ENCODE measurements at places on chromosomes 4 and X.
A peak's percentile ranks its signal among the peaks of the same experiment; 100 is the strongest.

- DNase-seq: no peak
Observed at GRCh38 chrX:25011589-25012432, 4.0 kb downstream of the ARX start.

DNA sequence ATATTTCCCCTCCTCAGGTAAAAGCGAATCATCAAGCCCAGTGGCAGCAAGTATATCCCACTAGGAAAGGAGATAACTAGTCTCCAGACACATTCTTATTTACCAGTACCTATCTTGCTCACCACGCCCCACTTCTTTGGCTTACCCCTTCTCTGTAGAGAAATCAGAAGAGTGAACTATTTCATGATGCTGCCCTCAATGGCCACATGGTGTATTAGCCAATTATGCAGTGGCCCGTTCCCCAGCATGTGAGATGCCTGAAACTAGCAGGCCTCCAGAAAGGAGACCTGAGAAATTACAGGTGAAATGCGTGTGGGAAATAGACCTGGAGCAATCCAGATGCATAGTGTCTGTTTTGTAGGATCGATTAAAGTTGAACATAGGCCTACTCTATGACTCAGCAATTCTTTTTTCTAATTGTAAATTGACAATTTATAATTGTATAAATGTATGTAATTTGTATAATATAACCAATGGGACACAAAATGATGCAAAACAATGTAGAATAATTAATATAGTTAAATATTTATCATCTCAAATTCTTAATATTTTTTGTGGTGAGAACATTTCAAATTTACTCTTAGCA is 87.3 kb downstream of the CXCL13 start:
- DNase-seq: no peak

DNA sequence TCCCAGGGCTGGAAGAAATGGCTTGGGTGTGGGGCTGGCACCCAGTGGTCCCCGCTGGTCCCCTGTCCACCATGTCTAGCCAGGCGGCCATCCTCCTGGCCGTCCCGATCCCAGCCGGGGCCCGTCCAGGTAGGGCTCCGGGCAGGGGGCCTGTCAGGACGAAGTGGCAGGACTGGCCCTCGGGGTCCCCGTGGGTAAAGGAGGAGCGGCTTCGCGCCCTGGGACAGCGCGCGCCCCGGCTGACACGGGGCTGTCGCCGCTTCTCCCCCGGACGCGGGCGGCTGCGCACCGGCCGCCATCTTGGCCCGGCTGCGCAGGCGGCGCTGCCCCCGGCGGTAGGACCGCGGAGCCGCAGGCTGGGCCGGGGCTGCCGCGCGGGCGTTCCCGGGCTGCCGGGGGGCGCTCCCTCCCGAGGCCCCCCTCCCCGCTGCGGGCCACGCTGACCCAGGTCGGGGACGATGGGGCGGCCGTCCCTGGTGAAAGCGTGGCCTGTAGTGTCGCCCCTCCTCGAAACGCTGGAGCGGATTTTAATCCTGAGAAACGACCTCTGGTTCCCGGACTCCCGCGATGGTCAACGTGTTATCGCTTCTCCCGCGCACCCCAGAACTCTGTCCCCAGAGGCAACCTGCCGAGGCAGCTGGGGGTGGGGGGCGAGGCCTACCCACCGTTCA is 60.4 kb upstream of the BCOR start:
- no peak for DNase-seq

DNA sequence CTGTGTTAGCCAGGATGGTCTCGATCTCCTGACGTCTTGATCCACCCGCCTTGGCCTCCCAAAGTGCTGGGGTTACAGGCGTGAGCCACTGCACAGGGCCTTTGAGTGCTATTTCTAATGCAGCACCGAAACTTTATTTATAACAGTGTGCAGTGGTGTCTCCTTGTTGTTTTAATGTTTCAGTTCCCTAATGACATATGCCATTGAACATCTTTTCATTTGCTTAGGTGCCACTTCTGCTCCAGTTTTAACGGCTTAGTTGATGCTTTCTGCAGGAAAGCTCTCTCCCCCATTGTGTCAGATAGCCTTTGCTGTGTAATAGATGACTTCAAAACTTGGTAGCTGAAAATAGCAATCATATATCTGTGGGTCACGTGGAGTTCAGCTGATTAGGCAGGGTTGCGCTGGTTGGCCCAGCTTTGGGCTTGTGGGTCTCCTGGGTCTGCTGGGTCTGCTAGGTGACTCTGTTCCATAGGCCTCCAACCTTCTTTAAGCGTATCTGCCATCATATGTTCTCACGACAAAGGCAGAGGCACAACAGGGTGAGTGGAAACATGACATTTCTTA is 76.4 kb upstream of the SHISA3 start:
- no peak for DNase-seq

- no peak for DNase-seq
Observed at GRCh38 chr4:97924341-97924958, 218.8 kb downstream of the STPG2 start.

DNA sequence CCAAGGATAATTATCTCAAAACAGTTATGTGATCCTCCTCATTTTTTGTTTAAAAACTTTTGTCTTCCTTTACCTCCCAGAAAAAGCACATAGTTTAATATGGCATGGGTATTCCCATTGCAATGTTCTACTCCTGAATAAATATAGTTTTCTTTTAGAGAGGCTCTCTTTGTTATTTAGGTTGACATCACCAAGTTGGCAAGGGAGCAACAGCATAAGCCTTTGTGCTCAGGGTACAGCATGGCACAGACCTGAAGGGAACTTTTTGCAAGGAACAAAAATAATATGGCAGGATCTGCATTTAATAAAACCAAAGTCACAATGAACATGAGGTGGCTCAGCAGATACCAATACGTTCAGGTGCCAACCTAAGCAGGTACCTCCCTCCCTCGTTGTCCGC is 47.1 kb upstream of the NPY2R start:
- no peak for DNase-seq

DNA sequence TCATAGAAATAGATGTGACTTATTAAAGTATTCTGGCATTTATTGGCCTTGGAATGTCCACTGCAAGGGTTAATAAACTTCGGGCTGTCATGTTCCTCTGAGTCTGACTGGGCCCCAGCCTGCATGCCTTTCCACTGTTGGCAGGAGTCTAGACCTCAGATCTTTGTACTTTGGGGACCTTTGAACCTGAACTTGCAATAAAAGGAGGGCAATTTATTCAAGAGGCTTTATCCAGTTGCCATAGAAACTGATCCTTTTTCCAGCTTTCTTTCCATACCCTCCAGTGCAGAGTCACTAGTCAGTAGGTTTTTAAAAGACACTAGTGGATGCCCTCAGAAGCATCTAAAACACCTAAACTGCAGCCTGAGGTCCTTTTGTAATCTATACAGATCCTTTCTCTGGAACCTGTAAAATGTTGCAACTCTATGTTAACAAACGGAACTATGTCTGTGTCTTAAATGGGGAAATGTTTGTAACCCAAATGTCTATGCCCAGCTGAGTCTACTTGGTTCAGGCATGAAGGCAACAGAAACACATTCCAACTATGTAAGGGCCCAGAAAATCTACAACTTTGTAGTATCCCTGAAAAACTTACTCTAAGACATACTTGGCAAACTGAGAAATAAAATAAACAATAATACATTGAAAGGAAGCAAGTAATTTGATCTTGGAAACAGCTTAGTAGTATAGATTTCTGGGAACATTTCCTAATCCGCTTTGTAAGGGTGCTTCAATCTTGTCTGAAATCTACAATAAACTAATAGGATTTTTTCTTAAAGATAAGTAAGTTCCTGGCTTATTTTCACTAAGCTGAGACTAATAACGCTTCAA is 41.5 kb downstream of the SOWAHB start:
- peak; percentile 39 for DNase-seq

GRCh38 chr4:57924951-57925350 is 814.8 kb upstream of the IGFBP7 start:
- DNase-seq: no peak

DNA sequence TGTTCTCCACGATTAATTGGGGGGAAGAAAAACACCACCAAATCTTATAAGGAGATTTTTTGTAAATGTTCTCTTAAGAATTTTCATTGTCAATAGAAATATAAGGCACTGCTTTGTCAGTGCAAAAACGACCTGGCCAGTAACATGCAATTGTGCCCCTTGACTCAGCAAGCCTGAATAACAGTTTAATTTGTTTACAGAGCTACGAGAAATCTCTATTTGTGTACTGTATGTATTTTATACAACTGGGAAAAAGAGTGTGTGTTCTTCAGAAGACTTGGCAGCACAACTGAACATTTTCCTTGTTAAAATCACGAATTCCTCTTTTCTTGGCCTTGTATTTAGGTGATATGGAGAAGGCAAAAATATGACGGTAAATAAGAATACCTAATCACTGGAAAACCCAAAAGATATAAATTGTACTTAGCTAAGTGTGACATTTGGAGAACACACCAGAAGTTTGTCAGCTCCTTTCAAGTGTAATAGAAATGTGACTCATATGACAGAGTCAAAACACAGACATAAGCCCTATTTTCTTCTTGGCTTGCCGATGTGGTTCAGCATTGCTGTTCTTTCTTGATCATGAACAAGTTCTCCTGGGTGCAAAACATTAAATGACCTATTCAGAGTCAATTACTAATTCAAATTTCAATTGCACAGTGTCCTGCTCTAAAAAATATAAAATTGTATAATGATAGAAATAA is 945.0 kb upstream of the INTU start:
- peak; percentile 31 for DNase-seq

DNA sequence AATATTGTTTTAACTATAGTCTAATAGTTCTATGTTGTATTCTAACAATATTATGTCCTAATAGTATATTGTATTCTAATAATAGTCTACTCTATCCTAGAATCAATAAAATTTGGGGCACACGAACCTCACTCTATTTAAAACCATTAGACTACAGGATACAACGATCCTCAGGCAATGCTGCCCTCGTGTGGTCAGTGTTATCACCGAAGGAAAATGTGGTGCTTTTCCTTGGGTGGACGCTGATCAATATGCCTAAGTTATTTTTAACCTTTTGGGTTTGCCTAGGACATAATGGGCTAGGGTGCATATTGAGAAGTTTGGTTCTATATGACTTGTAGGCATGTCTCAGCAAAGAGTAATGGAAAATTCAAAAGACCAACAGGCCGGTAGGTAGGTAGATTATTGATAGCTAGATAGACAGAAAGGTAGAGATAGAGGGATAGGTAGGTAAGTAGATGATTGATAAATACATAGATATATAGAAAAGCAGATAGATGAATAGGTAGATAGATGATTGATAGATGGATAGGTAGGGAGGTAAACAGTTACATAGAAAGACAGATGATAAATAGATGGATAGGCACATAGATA is 75.1 kb downstream of the PRKX start:
- peak; percentile 41 for DNase-seq

GRCh38 chr4:90060039-90060438 is 67.2 kb upstream of the CCSER1 start:
- no peak for DNase-seq

DNA sequence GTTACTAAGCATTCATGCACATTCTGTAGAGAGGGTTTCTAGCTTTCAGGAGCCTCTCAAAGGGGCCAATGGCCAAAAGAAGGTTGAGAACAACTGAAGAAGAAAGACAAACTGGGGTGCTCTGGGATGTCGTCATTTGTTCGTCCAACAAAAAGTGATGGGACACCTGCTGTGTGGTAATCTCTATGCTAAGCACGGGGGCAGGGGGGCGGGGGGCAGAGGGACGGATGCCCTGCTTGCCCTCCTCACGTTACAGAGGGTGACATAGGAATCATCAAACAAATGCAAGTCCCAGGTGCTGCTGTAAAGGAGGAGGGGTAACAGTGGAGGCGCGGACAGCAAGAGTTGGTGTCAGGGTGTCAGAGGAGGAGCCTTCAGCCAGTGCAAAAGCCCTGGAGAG is 12.8 kb upstream of the CRMP1 start:
- no peak for DNase-seq

DNA sequence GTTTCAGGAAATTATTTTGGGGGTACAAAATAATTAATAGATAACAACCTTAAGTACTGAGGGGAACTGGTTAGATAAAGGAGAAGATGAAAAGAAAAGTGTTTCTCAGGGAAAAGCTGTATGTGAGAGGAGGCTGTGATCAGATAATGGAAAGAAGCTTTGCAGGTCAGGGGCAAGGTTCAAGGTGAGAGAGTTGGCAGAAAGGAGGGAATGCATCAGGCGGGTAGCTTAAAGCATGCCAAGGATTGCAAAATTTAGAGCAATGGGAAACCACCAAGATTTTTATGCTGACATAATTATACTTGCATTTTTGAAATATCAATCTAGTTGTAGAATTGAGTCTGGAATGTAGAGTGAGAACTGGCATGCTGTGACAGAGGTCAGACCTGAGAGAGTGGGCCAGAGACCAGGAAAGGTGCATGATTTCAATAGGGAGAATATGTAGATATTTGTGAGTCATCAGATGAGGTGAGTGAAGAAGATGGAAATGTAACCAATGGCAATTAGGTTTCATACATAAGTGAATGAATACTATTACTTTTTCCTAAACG is 508.7 kb downstream of the TRIML1 start:
- no peak for DNase-seq
